ENCODE measurements at places on chromosomes 2 and 18. TPM values are rescaled to one million over a fixed set of nuclear protein-coding genes. Genes with fewer than 3 reads are reported as not detected.

KLHL14 gene
- total RNA-seq: 0.43 TPM

NEB gene
- total RNA-seq: 0.94 TPM

RAB11FIP5 gene
- total RNA-seq: 56.0 TPM

CCDC178 gene
- not detected for total RNA-seq

SERPINB12 gene
- not detected for total RNA-seq

RAB6C gene
- total RNA-seq: 0.14 TPM

TXNDC2 gene
- 0.07 TPM for total RNA-seq

RIT2 gene
- total RNA-seq: not detected

DUSP11 gene
- total RNA-seq: 39.6 TPM

COL5A2 gene
- 580 TPM for total RNA-seq

GPR17 gene
- 0.18 TPM for total RNA-seq

C18orf32 gene
- total RNA-seq: 40.3 TPM

CD8B gene
- total RNA-seq: not detected

TMEM131 gene
- total RNA-seq: 35.3 TPM

WNT6 gene
- 2.6 TPM for total RNA-seq

GALM gene
- total RNA-seq: 9.8 TPM

HOXD10 gene
- total RNA-seq: not detected

LGALSL gene
- 12.4 TPM for total RNA-seq

GRCh38 chr2:74291886-74292621 is 51.2 kb downstream of the SLC4A5 start:
- H3K4me3 ChIP-seq: no peak overlapping the region
- no peaks in the 10 kb centered on the region for H3K36me3 ChIP-seq
- H3K4me1 ChIP-seq: no peaks in the 10 kb centered on the region
- H3K27me3 ChIP-seq: peaks cover 2% of the 10 kb centered on the region
- no peak for DNase-seq
- no peak overlapping the region for H3K27ac ChIP-seq

- H3K27ac ChIP-seq: no peak overlapping the region
- no peak for DNase-seq
- no peaks in the 10 kb centered on the region for H3K27me3 ChIP-seq
- H3K4me1 ChIP-seq: no peaks in the 10 kb centered on the region
- no peak overlapping the region for H3K4me3 ChIP-seq
Observed at GRCh38 chr2:127465258-127465657, 47.0 kb downstream of the PROC start.

DNA sequence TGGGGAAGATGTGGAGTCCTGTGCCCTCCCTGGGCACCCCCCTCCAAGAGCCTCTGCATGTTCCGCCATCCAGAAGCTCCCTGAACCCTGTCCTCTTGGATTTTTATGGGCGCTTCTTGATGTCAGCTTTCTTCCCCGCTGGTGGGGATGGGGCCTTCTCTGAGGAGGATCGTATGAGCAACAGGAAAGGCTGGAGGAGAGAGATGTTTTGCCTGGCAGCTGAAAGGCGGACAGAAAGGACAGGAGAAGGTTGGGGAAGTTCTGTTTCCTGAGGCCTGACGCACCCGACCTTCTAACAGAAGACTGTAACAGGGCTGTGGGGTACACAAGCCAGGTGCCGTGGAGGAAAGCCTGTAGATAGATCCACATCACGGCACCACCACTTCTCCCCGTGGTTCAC is 238.8 kb downstream of the LDLRAD4 start:
- H3K27ac ChIP-seq: no peak overlapping the region
- H3K36me3 ChIP-seq: no peaks in the 10 kb centered on the region
- no peak overlapping the region for H3K4me3 ChIP-seq
- peaks cover 8% of the 10 kb centered on the region for H3K4me1 ChIP-seq
- DNase-seq: no peak
- no peaks in the 10 kb centered on the region for H3K27me3 ChIP-seq

DNA sequence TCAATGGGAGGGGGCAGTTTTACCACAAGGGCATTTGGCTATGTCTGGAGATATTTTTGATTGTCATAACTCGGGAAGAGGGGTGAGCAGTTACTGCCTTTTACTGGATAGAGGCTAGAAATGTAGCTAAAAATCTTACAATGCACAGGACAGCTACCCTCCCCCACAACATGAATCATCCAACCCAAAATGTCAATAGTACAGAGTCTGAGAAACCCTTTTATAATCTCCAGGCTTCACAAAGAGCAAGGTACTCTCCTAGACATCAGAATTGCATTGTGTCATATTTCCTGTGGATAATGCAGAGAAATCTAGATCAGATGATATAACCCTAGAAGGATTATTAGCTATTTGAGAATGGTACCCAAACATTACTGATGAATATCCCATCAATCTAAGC is 277.1 kb upstream of the NRP2 start:
- no peaks in the 10 kb centered on the region for H3K27me3 ChIP-seq
- H3K27ac ChIP-seq: peak overlapping the region; percentile 42
- no peaks in the 10 kb centered on the region for H3K36me3 ChIP-seq
- DNase-seq: peak; percentile 44
- H3K4me3 ChIP-seq: peak overlapping the region; percentile 0

GRCh38 chr2:197191177-197191939 is 119.2 kb downstream of the ANKRD44 start:
- no peaks in the 10 kb centered on the region for H3K4me1 ChIP-seq
- H3K27me3 ChIP-seq: no peaks in the 10 kb centered on the region
- H3K4me3 ChIP-seq: no peak overlapping the region
- no peaks in the 10 kb centered on the region for H3K36me3 ChIP-seq
- DNase-seq: no peak

- H3K27me3 ChIP-seq: no peaks in the 10 kb centered on the region
- peaks cover 15% of the 10 kb centered on the region for H3K4me1 ChIP-seq
- peak; percentile 6 for DNase-seq
- no peaks in the 10 kb centered on the region for H3K36me3 ChIP-seq
Observed at GRCh38 chr2:197877038-197877437, 72.6 kb downstream of the PLCL1 start.

- no peaks in the 10 kb centered on the region for H3K27me3 ChIP-seq
- H3K4me1 ChIP-seq: peaks cover 2% of the 10 kb centered on the region
- no peak overlapping the region for H3K27ac ChIP-seq
Observed at GRCh38 chr2:171081649-171082111, 79.0 kb downstream of the TLK1 start.

- H3K4me3 ChIP-seq: no peak overlapping the region
- no peak for DNase-seq
- no peaks in the 10 kb centered on the region for H3K36me3 ChIP-seq
- H3K27ac ChIP-seq: no peak overlapping the region
- no peaks in the 10 kb centered on the region for H3K4me1 ChIP-seq
Observed at GRCh38 chr2:118983133-118983532, 41.1 kb downstream of the MARCO start.

- DNase-seq: peak; percentile 15
- peak overlapping the region; percentile 71 for H3K4me3 ChIP-seq
- no peaks in the 10 kb centered on the region for H3K27me3 ChIP-seq
- peak overlapping the region; percentile 92 for H3K27ac ChIP-seq
- H3K4me1 ChIP-seq: peaks cover 16% of the 10 kb centered on the region
Observed at GRCh38 chr2:68320118-68320641, 431 bp upstream of the CNRIP1 start.

DNA sequence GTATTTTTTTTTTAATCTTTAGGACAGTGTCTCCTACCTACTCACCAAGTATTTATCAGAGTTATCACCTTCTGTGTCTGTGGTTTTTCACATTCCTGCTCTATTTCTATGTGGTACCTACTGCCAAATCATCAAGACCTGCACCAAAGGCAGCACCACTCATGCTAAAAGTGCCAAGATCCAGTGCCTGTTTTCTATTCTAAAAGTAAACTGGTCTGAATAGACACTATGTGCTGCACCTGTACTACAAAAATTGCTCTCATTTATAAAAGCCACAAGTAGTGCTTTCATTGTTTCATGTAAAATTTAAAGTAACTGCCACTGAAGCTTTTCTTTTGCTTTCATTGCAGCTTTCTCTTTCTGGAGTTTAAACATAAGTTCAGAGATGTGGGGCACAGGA is 103.9 kb upstream of the GULP1 start:
- H3K4me3 ChIP-seq: no peak overlapping the region
- no peak overlapping the region for H3K27ac ChIP-seq
- H3K4me1 ChIP-seq: no peaks in the 10 kb centered on the region
- H3K27me3 ChIP-seq: no peaks in the 10 kb centered on the region
- no peak for DNase-seq

GRCh38 chr2:235613649-235614048 is 119.8 kb downstream of the AGAP1 start:
- H3K4me1 ChIP-seq: peaks cover 28% of the 10 kb centered on the region
- no peak for DNase-seq
- no peaks in the 10 kb centered on the region for H3K36me3 ChIP-seq
- no peaks in the 10 kb centered on the region for H3K27me3 ChIP-seq
